Transverse colon (tissue), 4 donors: ENCODE measurements at places on chromosomes 6 and 20. TPM values are rescaled to one million over a fixed set of nuclear protein-coding genes. Genes with fewer than 3 reads are reported as not detected.

TTI1 gene
- total RNA-seq, result 7.6 TPM

- DNase-seq, result peak; percentile 56
Observed at GRCh38 chr20:1802385-1803060, 92.7 kb upstream of the SIRPA start.

AVP gene
- total RNA-seq, result not detected

DNA sequence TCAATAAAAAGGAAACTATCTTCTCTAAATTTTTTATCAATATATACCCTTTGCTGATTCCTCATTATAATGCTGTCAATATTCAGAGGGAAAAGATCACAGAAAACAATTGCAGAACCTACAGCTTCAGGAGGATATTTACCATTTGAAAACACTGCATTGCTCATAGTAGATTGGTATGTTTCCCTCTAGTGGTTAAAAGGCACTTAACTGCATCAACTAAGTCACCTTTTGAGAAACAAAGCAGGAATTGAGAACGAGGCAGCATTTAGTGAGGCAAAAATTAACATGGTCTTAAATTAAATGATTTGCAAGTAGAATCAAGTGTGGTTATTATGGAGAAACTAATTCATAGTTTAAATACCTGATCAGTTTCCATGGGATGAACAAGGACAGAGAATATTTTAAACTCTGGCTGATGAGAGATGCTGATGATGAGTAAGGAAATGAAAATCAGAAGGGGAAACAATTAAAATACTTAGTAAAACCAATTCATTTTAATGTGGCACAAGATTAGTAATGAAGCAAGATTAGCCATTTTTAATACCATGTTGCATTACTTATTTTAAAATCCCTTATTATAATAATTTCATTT, 642.1 kb downstream of the EPHA7 start:
- no peak for DNase-seq

JPH2 gene
- total RNA-seq, result 216 TPM

GJA10 gene
- total RNA-seq, result not detected

SCP2D1 gene
- total RNA-seq, result not detected

DNA sequence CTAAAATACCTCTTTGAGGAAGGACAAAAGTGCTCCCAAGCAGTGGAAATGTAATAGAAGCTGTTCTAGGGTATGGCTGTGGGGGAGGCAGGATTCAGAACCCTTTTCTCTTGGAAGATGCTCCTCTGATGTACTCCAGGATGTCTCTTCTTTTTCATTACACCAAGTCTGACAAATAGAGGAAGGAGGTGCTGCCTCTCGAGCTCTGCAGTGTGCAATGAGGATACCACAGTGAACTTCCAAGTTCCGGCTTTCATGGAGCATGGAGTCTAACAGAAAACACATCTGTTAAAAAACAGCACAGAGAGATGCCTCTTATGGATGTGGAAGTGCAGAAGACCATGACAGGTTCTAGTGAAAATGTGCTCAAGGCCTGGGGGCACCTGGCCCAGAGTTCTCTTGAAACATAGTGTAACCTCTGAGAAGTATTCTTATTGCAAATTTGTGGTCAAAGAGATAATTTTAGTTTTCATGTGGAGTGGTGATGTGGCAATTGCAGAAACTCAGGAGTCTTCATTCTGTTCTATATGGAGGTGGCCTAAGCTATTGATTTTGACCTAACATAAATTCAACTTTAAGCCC, 362.0 kb upstream of the CITED2 start:
- no peak for DNase-seq

PAX1 gene
- total RNA-seq, result not detected

- DNase-seq, result no peak
Observed at GRCh38 chr6:110317189-110317588, 41.0 kb downstream of the METTL24 start.

CNR1 gene
- total RNA-seq, result 12.5 TPM

DNA sequence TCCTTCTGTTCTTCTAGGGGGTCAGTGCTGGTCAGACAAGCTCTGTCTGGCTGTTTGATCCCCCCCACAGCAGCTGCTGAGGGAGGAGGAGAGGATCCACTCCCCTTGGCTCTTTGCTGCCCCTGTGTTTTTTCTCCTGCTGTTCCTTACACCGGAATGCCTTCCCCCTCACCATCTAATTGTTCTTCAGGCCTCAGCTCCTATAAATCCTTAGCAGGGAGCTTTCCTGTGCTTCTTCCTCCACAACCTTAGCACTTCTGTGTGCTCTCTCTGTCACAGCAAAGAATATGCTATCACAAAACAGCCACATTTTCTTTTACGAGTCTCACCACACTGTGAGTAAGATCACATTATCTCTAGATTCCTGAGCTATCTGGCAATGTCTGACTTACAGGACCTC, 196.6 kb downstream of the OTOR start:
- no peak for DNase-seq

LHFPL5 gene
- total RNA-seq, result not detected

GRCh38 chr6:168134560-168135201, 55.7 kb upstream of the FRMD1 start:
- DNase-seq, result no peak

CSTF1 gene
- total RNA-seq, result 5.2 TPM
